Keratinocyte (primary cell): ENCODE measurements at places on chromosomes 13 and 19.

- no peak for DNase-seq
Observed at GRCh38 chr13:43877766-43878165, 1.8 kb downstream of the CCDC122 start.

DNA sequence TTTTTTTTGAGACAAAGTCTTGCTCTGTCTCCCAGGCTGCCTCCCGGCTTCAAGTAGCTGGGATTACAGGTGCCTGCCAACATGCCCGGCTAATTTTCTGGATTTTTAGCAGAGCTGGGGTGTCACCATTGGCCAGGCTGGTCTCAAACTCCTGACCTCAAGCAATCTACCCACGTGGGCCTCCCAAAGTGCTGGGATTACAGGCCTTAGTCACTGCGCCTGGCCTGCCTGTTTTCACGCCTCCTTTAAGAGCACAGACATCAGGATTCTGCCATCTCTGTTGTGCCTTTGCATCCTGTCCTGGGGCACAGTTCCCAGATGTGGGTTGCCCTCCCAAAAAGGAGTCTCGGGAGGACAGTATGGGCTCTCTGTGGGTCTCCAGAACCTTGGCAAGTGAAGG, 2.5 kb upstream of the PRAM1 start:
- DNase-seq, result no peak

DNA sequence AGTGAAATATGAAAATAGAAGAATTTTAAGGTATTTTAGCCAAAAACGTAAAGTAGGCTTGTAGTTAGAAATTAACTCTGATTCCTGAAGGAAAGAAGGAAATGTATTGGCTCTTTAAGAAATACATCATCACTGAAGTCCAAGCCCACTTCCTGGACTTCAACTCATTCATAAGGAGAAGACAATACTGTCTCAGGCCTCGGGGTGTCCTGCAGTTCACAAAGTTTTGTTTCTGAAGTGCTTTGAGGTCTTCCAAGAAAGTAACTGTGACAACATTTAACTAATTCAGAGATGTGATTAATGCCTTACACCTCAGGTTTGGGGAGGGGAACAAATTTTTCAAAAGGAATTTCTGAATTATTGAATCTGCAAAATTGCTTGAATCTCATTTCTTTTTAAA, 65.8 kb upstream of the STARD13 start:
- DNase-seq, result no peak

DNA sequence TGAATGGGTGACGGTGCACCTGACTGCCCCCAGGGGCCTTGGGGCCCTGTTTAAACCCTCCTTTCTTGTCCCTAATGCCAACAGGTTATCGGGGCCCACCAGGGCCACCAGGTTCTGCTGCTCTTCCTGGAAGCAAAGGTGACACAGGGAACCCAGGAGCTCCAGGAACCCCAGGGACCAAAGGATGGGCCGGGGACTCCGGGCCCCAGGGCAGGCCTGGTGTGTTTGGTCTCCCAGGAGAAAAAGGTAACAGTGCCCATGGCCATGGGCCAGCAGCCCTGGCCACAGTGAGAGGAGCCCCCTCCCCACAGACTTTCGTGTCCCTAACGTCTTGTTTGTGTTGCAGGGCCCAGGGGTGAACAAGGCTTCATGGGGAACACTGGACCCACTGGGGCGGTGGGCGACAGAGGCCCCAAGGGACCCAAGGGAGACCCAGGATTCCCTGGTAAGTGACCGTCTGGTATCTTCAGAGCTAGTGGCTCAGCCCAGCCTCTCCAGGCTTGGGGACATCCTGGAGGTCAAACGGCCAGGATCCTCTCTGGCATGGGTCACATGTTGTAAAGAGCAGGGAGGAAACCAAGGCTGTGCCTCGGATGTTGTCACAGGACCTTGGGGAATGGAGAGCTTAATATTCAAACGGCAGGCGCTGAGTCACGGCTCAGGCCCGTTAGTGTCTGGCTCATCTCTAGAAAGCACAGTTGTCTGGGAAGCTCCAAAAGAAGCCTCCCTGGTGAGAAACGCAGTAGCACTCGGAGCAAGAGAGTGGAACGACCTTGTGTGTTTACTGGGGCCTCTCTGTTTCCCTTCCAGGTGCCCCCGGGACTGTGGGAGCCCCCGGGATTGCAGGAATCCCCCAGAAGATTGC, 58.3 kb downstream of the RAB20 start:
- DNase-seq, result no peak

- DNase-seq, result no peak
Observed at GRCh38 chr13:44710576-44710975, 134.4 kb upstream of the TSC22D1 start.

DNA sequence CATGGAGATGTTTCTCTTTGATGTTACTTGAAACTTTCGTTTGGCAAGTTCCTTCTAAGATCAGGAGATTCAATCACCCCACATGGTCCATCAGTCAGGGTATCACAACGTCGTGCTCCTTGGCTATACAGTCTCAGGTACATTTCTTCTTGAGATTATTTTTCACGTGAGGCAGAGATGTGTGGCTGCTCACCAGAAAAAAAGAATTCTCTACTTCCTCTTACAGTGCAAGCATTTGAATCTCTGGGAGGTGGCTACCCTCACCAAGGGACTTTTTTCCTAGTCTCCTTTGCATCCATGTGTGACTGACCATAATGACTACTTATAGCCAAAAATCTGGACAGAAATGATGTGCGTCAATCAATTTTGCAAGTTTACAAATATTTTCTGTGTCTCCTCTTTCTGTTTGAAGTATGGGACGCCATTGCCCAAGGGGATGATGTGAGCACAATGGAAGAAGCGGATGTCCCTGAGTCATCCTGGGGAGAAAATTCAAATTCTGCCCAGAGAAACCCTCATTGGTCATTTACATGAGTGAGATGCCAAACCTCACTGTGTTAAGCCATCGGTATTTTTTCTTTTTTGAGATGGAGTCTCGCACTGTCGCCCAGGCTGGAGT, 8.6 kb upstream of the LAIR2 start:
- no peak for DNase-seq

DNA sequence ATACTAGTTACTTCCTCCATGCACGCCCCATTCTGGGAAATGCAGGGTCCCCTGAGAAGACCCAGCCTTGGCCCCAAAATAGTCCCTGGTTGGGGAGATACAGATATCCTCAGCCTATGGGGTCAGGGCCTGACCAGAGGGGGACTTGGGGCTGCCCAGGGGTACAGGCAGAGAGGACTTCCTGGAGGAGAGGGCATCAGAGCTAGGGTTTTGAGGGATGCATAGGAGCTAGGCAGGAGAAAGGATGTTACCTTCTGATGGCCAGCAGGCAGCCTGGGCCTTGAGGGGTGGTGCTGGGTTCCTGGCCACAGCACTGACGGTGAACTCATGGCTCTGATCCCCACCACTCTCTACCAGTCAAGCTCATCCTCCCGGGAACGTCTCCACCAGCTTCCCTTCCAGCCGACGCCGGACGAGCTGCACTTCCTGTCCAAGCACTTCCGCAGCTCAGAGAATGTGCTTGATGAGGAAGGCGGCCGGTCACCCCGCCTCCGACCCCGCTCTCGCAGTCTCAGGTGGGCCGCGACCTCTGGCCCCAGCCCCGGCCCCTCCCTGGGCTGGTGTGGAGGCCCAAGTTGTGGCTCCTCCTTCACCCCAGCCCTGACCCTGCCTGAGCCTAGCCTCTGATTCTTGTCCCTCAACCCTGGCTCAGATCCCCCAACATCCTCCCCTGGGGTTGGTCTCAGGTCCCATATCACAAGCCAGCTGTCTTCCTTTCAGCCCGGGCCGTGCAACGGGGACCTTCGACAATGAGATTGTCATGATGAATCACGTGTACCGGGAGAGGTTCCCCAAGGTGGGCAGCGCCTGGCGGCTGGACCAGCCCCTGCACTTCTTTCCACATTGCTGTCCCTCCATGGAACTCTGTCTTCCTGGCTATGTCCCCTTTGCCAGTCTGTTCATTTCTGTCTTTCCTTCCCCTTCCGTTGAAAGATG, 25.6 kb downstream of the MAST3 start:
- no peak for DNase-seq

GRCh38 chr13:41455725-41456419, 1.5 kb upstream of the RGCC start:
- DNase-seq, result no peak

- no peak for DNase-seq
Observed at GRCh38 chr13:59337070-59337469, 826.7 kb downstream of the DIAPH3 start.

GRCh38 chr13:94537740-94538630, 58.0 kb downstream of the TGDS start:
- DNase-seq, result no peak
